ENCODE measurements at places on chromosomes 5 and 9.

DNA sequence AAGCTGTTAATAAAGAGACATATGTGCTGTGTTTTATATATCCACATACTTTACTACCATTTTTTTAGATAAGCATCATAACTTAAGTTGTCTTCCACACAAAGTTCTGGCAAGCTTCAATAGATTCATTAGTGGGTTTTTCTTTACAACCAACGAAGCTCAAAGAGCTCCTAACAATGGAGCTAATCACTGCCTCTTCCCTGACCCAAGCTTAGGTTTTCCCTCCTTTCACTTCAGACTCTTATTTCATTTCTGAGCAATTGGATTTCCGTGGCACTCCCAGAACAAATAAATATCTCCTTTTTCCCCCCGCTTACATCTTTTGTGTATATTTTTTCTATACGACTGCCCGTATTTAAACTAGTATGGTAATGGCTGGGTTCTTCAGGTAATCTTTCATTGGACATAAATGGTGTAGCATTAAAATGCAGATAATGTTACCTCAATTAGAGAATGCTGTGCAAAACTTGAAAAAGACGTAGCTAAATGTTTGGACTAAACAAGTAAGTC, 275.5 kb upstream of the TMEM161B start:
- no peak for DNase-seq

DNA sequence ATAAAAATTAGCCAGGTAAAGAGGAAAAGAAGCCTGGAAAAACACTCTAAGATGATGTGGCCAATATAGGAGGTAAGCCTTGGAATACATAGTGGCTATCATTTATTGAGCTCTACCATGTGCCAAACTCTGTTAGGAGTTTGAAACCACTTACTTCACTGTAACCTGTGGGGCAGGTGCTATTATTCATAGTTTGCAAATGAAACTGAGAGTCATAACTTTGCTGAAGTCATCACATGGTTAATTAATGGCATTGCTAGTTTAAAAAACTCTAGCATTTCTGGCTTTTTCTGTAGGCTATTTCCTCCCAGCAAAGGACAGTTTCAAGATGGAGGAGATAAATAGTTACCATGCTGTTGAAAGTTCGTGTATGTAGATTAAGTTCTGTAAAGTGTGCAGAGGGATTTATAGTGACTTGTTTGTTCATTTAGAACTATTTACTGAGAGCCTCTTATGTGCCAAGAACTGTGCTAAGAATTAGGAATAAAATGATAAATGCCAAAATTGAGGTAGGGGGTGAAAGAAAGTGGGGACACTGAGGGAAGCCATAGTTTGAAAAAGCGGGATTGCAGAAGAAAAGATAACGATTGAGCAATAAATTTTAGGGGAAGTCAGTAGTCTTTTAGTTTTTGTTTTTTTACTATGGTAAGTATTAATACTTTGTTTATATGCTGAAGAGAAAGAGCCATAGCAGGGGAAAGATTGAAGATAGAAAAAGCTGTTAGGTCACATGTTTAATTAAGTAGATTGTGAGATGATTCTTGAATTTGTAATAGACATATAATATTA, 57.2 kb downstream of the WDR70 start:
- DNase-seq = no peak

GRCh38 chr5:40367255-40367654, 312.5 kb upstream of the PTGER4 start:
- DNase-seq = no peak

- no peak for DNase-seq
Observed at GRCh38 chr5:39578887-39579497, 154.2 kb upstream of the DAB2 start.

- no peak for DNase-seq
Observed at GRCh38 chr9:124132671-124133147, 121.1 kb downstream of the LHX2 start.

DNA sequence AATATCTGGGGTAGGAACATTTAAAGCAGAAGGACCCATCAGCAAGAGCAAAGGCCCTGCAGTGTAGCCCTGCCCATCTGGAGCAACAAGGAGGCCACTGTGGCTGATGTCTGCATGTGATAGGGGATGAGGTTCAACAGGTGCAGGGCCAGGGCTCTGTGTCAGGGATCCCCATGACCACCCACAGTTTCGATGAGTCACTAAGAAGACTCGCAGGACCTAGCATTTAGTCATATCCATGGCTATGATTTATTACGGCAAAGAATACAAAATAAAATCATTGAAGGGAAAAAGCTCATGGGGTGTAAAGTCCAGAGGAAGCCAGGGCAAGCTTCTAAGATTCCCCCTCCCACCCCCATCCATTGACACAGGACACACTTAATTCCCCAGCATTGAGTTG, 188.6 kb downstream of the ADGRV1 start:
- DNase-seq = no peak

- no peak for DNase-seq
Observed at GRCh38 chr9:24333629-24334028, 212.1 kb downstream of the IZUMO3 start.

DNA sequence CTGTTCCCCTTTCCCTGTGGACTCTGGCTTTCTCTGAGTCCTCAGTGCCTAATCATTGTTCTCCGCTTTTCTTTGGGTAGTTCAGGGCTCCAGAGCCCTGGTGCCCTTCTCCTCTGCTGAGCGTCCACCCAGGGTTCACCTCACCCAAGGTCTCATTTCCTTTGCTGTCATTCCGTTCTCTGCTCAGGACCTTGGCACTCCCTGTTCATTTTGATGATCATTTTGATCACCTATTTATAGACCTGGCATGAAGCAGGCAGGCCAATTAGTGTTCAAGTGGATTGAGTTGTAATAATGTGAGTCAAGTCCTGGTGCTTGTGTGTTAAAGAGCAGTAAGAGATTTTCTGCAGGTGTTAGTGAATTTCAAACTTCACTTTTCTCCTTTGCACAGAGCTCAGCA, 3.6 kb downstream of the TRIO start:
- DNase-seq = no peak

- no peak for DNase-seq
Observed at GRCh38 chr5:128538250-128539037, 399 bp upstream of the FBN2 start.

DNA sequence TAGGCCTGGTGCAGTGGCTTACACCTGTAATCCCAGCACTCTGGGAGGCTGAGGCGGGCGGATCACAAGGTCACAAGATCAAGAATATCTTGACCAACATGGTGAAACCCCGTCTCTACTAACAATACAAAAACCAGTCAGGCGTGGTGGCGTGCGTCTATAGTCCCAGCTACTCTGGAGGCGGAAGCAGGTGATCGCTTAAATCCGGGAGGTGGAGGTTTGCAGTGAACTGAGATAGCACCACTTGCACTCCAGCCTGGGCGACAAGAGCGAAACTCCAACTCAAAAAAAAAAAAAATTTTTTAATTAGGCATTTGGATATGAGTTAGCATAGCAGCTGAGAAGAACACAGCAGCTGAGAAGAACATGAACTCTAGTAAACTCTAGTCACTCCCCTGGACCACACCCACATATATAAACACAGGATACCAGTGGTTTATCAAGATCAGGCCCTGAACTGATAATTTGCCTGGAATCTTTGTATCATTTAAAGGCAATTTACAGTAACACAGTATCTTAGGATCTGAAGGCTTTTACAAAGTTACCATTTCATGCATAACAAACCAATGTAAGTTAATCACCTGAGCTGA, 4.6 kb upstream of the UGCG start:
- DNase-seq = no peak

GRCh38 chr5:56327809-56328208, 94.7 kb upstream of the ANKRD55 start:
- DNase-seq = no peak

GRCh38 chr5:163635631-163636030, 130.2 kb downstream of the MAT2B start:
- DNase-seq = no peak

DNA sequence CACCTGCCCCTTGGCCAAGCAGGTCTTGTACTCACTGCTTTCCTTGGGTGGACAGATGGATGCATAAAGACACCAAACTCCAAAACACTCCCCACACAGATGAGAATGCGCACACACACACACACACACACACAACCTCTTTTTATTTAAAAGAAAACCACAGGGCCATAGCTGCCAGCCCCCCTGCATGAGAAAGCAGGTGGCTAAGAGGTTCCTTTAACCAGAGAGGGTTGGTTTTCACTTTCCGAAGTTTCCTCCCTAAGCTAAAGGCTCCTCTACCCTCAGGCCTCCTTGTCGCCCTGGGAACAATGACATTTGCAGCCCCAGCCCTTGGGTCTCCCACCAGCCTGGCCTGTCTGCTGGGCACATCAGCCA, 11.1 kb downstream of the NR5A1 start:
- DNase-seq = no peak

- no peak for DNase-seq
Observed at GRCh38 chr9:19967216-19967887, 178.5 kb upstream of the SLC24A2 start.

DNA sequence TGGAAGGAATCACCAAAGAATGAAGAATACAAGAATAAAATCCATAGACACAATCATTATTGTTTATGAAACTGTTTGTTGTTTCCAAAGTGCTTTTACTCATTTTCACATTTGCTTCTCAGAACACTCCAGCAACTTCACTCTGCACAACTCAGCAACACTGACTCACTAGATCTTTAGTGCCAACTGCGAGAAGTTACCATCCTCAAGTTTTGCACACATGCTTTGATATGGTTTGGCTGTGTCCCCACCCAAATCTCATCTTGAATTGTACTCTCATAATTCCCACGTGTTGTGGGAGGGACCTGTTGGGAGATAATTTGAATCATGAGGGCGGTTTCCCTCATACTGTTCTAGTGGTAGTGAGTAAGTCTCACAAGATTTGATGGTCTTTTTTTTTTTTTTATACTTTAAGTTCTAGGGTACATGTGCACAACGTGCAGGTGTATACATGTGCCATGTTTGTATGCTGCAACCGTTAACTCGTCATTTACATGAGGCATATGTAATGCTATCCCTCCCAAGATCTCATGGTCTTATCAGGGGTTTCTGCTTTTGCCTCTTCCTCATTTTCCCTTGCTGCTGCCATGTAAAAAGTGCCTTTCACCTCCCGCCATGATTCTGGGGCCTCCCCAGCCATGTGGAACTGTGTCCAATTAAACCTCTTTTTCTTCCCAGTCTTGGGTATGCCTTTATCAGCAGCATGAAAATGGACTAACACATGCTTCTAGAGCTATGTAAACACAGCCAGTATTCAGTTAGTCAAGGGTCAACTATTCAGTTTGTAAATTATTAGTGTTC, 36.9 kb downstream of the CLINT1 start:
- DNase-seq = no peak

- no peak for DNase-seq
Observed at GRCh38 chr9:21965401-21965951, 28.7 kb downstream of the CDKN2A start.

DNA sequence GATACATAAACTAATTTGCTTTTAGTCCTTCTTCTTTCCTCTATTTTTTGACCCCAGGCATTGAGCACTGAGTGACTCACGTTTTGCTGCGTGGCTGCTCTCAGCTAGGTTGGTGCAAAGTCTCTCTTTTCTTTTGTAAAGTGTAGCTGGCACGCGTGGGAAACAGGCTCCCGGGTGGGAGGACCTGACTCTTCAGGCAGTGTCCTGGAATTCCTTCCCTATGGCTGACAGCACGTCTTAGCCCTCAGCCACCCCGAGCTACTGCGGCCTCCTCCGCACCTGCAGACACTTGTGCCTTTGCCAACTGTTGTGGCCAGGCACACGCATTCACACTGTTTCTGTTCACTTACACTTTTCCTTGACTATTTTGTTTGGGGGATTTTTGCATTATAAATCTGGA, 877 bp upstream of the SCGB3A1 start:
- DNase-seq = no peak

- no peak for DNase-seq
Observed at GRCh38 chr9:89522959-89523285, 25.0 kb upstream of the SEMA4D start.

DNA sequence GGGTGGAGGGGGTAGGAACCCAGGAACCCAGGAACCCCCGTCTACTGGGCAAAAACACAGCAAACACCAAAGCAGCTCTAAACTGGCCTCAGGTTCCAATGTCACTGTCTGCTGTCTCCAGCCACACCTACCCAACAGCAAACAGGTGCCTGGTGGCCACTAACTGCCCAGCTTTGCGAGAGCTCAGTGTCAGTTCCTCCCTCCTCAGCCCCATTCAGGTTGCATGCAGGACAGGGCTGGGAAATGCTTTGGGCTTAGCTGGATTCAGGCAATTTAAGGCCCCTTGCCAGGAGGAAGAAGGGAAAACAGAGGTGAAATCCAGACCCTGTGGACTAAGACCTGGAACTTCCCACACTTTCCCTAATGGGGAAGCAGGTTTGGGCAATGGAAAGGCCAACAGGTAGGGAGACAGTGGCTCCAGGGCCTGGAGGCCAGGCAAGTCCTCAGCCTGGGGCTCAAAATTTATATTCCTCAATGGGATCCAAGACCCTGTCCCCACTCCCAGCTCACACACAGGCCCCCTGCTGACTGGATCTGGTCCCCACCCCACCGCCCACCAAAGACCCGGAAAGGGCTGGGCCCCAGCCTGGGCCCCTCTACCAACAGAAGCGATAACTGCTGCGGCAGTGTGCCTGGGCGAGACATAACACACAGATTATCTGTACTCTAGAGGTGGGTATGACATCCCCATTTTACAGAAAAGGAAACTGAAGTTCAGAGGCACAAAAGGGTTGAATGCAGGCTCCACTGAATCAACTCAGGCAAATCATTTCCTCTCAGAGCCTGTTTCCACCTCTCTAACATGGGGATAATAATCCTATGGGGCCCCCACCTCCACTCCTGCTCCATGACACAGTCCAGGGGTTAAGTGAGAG, 3.5 kb downstream of the EEIG1 start:
- no peak for DNase-seq

GRCh38 chr9:87080512-87081264, 133.4 kb upstream of the GAS1 start:
- DNase-seq = no peak

DNA sequence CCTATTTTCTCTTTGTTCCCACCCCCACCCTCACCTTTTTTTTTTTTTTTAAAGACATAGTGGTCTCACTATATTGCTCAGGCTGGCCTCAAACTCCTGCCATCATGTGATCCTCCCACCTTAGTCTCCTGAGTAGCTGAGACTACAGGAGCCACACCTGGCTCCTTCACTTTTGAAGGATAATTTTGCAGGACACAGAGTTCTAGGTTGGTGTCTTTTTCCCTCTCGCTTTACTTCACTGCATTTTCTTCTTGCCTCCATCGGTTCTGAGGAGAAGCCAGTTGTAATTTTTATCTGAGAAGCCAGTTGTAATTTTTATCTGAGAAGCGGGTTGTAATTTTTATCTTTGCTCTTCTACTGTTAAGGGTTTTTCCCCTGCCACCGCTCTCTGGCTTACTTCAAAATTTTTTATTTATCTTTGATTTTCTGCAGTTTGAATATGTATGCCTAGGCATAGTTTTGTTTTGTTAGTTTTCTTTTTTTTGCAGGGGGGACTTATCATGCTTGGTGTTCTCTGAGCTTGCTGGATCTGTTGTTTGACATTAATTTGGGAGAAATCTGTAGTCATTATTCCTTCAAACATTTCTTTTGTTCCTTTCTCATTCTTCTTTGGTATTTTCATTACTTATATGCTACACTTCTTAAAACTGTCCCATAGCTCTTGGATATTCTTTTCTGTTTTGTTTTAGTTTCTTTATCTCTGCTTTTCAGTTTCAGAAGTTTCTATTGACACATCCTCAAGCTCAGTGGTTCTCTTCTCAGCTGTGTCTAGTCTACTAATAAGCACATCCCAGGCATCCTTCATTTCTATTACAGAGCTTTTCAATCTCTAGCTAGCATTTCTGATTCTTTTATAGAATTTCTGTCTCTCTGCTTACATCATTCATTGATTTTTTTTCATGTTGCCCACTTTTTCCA, 148.2 kb upstream of the CHD1 start:
- no peak for DNase-seq

All from NCI-H1092 treated with DMSO at 0.1 percent for 48 hours (cell line).